Smooth muscle cell of bladder (primary cell): ENCODE measurements at places on chromosomes 1 and 21. TPM values are rescaled to one million over a fixed set of nuclear protein-coding genes. Genes with fewer than 3 reads are reported as not detected.

TNFRSF1B gene
- total RNA-seq = 7.1 and 10.7 TPM in 2 replicates

NHLH1 gene
- total RNA-seq = under 0.01 TPM in 1 of 2 replicates, not detected in the other

KRTAP27-1 gene
- not detected in 2 replicates for total RNA-seq

OR2L8 gene
- not detected in 2 replicates for total RNA-seq

FCER1G gene
- total RNA-seq = not detected in 2 replicates

FCRL5 gene
- not detected in 2 replicates for total RNA-seq

REN gene
- total RNA-seq = 0.14 and 0.28 TPM in 2 replicates

TAS1R1 gene
- total RNA-seq = not detected in 2 replicates

GPBP1L1 gene
- total RNA-seq = 60.4 and 62.7 TPM in 2 replicates

PALMD gene
- 0.46 and 0.85 TPM in 2 replicates for total RNA-seq
